Fibroblast of skin of left biceps (primary cell): ENCODE measurements at places on chromosomes 2 and 18.

DNA sequence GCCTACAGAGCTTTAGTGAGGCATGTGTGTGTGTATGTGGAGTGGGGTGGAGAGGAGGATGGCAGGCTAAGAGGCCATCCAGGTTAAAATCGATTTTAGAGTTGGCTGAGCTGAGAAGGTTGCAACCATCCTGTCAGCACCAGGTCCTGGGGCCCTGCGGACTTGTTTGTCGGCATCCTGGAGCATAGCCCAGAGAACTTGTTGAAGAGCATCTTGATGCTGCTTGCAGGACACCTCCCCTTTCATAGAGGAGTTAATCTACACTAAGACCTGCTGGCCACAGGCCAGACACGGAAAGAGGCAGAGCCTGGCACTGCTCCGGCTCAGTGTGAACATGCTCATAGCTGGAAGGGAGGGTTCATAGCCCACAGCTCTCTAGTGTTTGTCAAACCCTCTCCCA is 72.1 kb upstream of the RGPD5 start:
- DNase-seq, result no peak

- DNase-seq, result no peak
Measured at GRCh38 chr2:39313575-39313974, 69.8 kb upstream of the CDKL4 start.

DNA sequence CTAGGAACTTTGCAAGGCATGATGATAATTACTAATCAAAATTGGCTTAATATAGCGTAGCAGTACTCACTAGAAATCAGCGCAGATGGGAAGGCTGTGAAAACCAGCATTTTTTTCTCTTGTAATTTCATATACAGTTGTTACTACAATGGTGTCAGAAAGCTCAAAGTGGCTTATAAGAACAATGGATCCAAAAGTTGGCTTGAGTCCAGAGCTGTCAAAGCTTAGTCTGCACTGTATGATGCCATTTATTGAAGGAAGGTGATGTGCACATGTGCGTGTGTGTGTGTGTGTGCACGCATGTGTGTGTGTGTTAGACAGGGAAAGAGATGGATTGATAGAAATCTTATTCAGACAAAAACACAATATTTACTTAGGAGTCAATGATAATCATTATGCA is 341.3 kb downstream of the TGIF1 start:
- DNase-seq, result no peak

- no peak for DNase-seq
Measured at GRCh38 chr18:3671176-3671575, 221.2 kb downstream of the TGIF1 start.

GRCh38 chr2:197599285-197599965 is 76.0 kb downstream of the RFTN2 start:
- DNase-seq, result no peak

GRCh38 chr2:240402566-240403272 is 32.7 kb upstream of the GPC1 start:
- DNase-seq, result no peak

DNA sequence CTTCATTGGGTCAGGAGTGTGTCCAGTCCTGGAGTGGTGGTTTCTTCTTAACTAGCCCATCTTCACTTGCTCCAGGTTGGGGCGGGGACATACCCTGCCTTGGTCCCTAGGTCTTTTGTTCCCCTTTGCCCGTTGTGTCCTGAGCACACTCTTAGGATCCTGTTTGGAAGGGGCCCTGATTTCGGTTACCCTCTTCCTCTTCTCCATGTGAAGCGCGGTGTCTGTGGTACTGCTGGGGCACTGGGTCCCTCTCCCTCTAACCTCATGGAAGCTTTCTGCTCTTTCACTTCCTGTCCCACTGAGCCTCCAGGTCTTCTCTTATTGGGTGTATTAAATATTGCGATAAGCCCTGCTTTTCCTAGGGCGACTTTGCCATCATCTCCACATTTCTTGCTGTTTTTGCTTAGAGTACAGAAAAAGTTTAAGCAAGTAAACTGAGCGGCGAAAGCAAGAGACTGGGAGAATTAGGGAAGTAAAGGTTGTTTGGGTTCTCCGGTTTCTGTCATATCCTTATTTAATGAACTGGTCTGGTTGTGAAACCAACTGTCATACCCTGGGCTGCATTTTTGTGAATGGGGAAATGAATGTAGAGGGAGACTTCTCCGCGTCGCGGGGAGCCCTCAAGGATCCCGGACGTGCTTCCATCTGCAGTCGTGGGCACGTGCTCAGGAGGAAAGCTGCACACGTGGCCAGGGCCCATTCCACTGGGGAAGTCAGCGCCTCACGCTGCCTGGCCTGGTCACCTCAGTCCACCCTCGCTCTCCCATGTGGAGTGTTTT is 73.8 kb upstream of the B3GNT7 start:
- no peak for DNase-seq

GRCh38 chr2:60336442-60337141 is 216.9 kb downstream of the BCL11A start:
- no peak for DNase-seq

GRCh38 chr2:60317034-60317386 is 236.4 kb downstream of the BCL11A start:
- DNase-seq, result no peak

DNA sequence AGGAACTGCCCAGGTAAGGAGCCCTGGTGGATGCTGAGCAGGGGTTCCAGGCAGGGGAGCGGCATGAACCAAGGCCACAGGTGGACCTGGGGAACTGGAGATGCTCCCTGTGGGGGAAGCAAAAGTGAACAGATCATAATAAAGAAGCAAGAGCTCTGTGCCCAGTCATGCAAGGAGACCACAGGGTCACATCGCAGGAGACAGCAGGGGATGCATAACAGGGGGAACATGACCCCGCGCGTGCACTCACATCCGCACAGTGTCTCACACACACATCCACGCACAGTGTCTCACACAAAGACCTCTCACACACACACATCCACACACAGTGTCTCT is 473.3 kb upstream of the HS6ST1 start:
- DNase-seq, result no peak

DNA sequence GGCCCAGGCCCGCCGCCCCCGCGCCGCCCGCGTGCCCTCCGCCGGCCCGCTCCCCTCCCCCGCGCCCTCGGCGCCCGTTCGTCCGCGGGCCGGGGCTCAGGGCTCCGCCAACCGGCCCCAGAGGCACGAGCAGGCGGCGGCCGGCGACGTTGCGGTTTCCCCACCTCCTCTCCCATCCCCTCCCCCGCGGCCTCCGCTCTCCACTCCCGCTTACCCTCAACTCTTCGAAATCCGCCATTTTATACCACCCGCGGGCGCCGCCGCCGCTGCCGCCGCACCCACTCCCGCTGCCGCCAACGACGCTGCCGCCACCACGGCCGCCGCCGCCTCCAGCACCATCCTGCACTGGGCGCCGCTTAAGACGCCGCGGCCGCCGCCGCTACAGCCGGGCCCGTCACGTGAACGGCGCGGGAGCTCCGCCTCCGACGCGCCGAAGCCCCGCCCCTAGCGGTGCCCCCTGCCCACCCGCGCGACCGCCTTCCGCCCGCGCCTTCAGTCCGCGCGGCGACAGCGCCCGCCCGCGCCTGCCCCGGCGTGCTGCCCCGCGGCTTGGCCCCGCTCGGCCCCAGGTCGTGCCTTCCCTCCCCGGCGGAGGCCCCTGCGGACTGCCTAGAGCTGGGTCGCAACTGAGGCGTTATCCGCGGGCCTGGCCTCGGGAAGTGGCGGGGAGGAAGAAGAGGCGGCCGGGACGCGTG is at the start of the genes KATNAL2 and PIAS2:
KATNAL2 (plus strand) TSS at position 495 of the 695 bp plus-strand sequence. CDS start 29,271 bp downstream, outside the sequence.
PIAS2 (minus strand) TSS at position 400 of the 695 bp plus-strand sequence; CDS start at position 238, 162 bp downstream.
- DNase-seq, result no peak

GRCh38 chr18:3328532-3328931 is 66.6 kb downstream of the MYL12B start:
- no peak for DNase-seq

DNA sequence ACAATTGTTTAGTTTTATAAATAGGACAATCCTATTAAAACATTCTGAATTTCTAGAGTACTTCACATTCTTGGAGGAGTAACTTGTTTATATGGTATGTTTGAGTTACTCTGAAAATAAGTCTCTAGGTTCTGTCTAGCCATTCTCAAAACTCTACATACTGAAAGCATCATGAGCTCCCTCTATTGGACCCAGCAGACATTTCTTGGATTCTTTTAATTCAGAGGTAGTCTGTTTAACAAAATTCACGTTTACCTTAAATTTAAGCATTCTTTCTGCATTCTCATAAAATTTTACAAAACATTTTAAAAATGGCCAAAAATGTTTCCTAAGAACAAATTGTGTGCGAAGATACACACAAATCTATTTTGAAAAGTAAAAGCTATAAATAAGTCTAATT is 15.3 kb downstream of the SP9 start:
- DNase-seq, result no peak

DNA sequence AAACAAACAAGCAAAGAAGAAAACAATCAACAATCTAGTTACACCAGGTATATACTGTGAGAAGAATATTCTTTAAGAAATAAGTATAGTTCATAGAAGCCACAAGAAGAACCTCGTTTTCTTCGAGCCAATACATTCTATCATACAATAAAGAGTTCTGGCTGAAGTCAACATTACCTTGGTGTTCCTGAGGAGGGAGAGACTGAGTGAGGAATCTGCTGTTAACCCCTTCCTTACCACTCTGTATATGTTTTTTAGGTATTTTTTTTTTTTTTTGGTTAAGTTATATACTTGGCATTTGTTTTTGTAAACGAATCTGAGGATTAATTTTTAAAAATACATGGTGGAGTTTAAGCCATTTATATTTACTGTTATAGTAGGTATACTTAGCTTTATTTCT is 412.5 kb downstream of the NUP35 start:
- DNase-seq, result no peak

DNA sequence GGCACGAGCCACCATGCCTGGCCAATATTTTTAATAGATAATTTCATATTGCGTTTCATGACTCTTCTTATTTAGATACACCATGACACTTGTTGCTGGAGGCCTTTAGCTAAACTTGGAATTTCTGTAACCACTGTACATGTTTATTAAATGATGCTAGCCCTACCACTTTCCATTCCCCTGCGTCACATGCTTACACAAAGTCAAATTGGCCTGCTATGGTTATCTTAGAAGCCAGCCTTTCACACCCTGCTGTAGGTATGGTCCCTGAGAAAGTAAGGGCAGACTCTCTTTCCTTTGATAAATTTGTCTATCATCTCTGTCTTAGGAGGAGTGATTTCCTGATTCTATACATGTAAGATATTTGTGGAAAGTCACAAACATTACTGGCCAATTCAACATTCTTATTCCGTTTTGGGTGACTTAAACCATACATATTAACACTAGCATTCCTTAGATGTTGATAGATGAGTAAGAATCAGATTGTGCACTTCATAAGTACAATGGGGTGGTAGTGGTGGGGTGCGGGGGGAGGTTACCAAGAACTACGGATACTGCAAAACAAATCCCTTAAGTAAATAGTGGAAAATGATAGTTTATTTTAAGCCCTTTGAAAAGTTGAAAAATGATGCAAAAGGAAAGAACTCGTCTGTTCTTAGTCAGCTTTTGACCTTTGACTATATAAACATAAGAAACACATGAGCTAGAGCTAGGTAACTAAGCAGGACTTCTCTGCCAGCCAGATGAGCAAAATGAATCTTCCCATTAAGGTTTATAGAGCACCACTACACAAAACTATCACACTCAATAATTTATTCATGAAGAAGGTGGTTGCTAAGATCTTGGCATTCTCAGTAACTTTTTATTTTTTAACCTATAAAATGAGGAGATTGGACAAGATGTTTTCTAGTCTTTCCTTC is 7.9 kb upstream of the NDUFV2 start:
- no peak for DNase-seq

- DNase-seq, result no peak
Measured at GRCh38 chr2:236678307-236678975, 108.8 kb downstream of the ACKR3 start.

DNA sequence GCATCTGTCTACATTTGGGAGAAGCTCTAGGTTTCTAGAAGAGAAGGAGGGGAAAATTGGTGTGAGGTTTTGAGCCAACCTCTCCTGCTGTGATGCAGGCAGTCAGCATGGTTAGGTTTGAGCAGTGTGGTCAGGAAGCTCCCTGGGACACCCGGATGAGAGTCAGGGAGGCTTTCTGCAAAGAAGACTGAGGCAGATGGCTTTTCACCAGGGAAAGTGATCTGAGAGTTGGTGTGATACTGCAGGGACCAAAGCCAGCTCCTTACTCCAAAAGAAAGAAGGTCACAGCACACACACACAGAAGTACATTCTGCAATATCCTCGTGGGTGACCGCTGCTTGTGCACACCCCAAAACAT is 75.8 kb upstream of the BCL11A start:
- DNase-seq, result no peak

- no peak for DNase-seq
Measured at GRCh38 chr2:101348883-101349282, 38.4 kb downstream of the CREG2 start.

- DNase-seq, result no peak
Measured at GRCh38 chr2:45943219-45944044, 292.0 kb downstream of the PRKCE start.

DNA sequence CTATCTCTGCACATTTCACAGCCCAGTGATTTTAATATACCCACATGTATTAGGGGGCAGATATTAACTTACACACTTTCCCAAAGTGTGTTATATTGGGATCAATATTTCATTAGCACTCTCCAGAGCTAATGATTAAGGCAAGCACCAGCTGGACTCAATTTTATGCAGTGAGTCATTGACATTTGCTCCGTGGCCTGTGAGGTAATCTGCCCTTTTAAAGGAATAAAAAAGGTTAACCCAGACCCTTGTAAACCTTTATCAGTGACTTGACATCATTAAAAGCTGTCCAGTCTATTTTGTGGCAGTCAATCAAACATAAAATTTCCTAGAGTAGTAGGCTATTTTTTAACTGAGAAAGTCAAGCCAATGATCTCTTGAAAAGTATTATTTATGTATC is 1870.4 kb upstream of the CELF4 start:
- DNase-seq, result no peak

DNA sequence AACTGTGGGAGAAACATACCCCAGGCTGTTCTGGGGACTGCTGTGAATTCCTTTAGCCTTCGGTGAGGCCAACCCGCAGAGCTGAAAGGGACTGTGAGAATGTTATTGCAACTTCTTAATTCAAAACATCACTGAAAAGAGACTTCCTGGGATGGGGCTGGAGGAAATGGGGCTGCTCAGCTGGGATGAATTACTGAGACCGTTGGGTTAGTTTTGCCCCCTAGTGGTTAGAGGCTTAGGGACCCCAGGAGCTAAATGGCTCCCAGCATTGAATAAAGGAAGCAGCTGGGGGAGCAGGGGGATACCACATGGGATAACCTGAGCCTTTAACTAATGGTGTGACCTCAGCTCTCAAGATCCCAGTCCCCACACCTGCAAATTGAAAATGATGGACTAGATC is 941.1 kb upstream of the FANCL start:
- peak; percentile 64 for DNase-seq

- DNase-seq, result no peak
Measured at GRCh38 chr2:23546913-23547312, 161.9 kb downstream of the KLHL29 start.

DNA sequence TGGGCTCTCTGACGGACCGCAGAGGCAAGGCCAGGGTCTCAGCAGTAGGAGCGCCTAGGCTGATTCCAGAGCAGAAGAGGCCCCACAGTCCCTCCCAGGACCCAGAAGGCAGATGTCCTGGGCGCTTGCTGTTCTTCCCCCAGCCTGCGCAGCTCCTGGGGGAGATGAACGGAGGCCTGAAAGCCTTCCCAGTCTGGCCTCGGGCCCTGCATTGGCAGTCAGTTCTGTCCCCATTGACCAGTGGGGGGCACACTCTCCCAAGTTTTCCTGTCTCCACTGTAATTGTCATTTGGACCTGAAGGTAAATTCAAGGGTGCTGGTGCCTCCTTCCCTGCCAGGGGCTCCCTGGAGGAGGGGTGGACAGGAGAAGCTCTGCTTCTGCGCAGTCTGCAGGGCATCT is 345.7 kb downstream of the CYP26B1 start:
- DNase-seq, result no peak

- DNase-seq, result no peak
Measured at GRCh38 chr2:69616755-69617154, 26.8 kb downstream of the AAK1 start.

GRCh38 chr18:42185486-42185885 is 230.5 kb downstream of the PIK3C3 start:
- no peak for DNase-seq
